ENCODE measurements at places on chromosomes 2 and 18. TPM values are rescaled to one million over a fixed set of nuclear protein-coding genes. Genes with fewer than 3 reads are reported as not detected.

GRCh38 chr18:3578621-3579020 is 128.6 kb downstream of the TGIF1 start:
- no peak overlapping the region for H3K4me3 ChIP-seq
- H3K27me3 ChIP-seq, result no peaks in the 10 kb centered on the region
- H3K36me3 ChIP-seq, result no peaks in the 10 kb centered on the region
- H3K4me1 ChIP-seq, result no peaks in the 10 kb centered on the region
- H3K27ac ChIP-seq, result no peak overlapping the region

- DNase-seq, result no peak
- no peak overlapping the region for H3K4me3 ChIP-seq
- H3K36me3 ChIP-seq, result no peaks in the 10 kb centered on the region
- peaks cover 4% of the 10 kb centered on the region for H3K27me3 ChIP-seq
- no peaks in the 10 kb centered on the region for H3K4me1 ChIP-seq
- H3K27ac ChIP-seq, result no peak overlapping the region
Observed at GRCh38 chr18:57205641-57206040, 58.8 kb downstream of the BOD1L2 start.

DNA sequence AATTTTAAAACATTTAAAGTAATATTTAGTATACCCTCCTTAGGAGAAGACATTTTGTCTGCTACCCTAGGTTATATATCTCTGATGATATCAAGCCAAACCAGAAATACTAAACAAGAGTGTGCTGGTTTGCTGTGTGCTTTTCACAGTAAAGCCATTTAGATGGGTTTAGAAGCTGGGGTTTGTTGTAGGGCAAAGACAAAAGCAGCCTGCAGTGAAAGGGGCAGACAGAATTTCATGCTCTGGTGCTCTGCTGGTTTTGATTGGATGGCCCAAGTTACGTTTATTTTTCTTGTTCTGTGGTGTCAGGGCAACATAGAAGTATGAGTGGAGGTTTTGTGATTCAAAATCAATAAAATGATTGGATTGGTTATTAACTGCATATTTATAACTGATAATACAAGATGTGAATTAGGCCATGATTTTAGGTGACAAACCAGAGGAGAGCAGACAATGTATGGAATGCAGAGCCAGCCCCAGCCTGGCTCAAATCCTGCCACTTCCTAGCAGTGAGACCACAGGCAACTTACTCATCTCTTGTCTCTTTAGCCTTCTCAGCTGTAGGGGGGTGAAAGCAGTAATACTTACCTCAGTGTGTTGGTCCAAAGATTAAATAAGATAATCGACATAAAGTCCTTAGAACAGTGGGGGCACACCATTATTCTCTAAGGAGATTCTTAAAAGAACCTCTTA is 30.9 kb upstream of the IER3IP1 start:
- no peaks in the 10 kb centered on the region for H3K36me3 ChIP-seq
- H3K4me3 ChIP-seq, result no peak overlapping the region
- DNase-seq, result no peak
- H3K27ac ChIP-seq, result no peak overlapping the region
- no peaks in the 10 kb centered on the region for H3K27me3 ChIP-seq

DNA sequence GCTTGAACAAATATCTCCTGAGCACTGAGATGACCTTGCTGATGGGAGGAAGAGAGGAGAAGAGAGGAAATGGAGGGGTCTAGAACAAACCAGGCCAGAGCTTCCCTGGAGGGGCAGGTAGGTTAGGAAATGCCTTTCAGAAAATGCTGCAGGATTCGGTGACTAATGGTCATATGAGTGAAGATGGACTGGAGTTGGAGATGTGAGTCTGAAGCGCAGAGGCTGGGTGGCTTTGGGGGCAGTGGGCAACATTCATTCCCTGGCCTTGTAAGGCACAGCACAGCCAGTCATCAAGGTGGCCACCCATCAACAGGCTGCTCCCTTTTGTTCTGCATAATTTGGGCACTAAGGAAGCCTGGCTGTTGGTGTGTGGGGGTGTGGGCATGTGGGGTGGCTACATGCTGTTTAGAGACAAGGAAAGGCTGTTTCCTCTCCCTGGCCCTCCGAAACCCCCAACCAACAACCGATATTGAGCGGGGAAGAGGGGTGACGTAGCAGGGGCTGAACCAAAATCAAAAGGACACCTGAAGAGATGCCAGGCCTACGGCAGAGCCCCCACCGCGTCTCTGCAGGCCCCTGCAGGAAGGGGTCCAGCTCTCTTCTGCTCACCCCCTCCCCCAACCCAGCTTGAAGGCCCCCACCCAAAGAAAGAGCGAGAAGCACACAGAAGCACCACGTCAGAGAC is 1.5 kb downstream of the SLC30A3 start:
- H3K36me3 ChIP-seq, result no peaks in the 10 kb centered on the region
- H3K27me3 ChIP-seq, result peaks cover 44% of the 10 kb centered on the region
- peaks cover 19% of the 10 kb centered on the region for H3K4me1 ChIP-seq

GRCh38 chr2:106961328-106961727 is 75.4 kb upstream of the ST6GAL2 start:
- H3K4me3 ChIP-seq, result no peak overlapping the region
- H3K36me3 ChIP-seq, result no peaks in the 10 kb centered on the region
- DNase-seq, result no peak
- H3K4me1 ChIP-seq, result no peaks in the 10 kb centered on the region

- H3K4me1 ChIP-seq, result peaks cover 30% of the 10 kb centered on the region
- no peaks in the 10 kb centered on the region for H3K36me3 ChIP-seq
- H3K27ac ChIP-seq, result no peak overlapping the region
- no peak overlapping the region for H3K4me3 ChIP-seq
- H3K27me3 ChIP-seq, result peaks cover 48% of the 10 kb centered on the region
Observed at GRCh38 chr2:60556175-60556574, 2.7 kb upstream of the BCL11A start.

- no peak overlapping the region for H3K4me3 ChIP-seq
- no peak for DNase-seq
- peaks cover 22% of the 10 kb centered on the region for H3K4me1 ChIP-seq
- H3K36me3 ChIP-seq, result no peaks in the 10 kb centered on the region
- no peaks in the 10 kb centered on the region for H3K27me3 ChIP-seq
- no peak overlapping the region for H3K27ac ChIP-seq
Observed at GRCh38 chr2:30218814-30219213, 12.5 kb upstream of the LBH start.

DNA sequence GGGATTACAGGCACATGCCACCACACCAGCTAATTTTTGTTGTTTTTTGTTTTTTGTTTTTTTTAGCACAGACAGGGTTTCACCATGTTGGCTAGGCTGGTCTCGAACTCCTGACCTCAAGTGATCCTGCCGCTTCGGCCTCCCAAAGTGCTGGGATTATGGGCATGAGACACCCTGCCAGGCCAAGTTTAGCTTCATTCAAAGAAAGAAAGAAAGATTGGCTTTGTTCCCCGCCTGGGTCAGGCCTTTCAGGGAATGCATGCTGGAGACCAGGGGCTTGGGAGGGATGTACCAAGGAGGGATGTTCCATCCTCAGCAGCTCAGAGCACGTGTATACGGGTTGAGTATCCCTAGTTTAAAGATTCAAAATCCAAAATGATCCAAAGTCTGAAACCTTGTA is 283.0 kb downstream of the ALPK2 start:
- H3K36me3 ChIP-seq, result no peaks in the 10 kb centered on the region
- DNase-seq, result no peak
- no peak overlapping the region for H3K4me3 ChIP-seq
- H3K4me1 ChIP-seq, result no peaks in the 10 kb centered on the region
- no peaks in the 10 kb centered on the region for H3K27me3 ChIP-seq
- H3K27ac ChIP-seq, result no peak overlapping the region

DNA sequence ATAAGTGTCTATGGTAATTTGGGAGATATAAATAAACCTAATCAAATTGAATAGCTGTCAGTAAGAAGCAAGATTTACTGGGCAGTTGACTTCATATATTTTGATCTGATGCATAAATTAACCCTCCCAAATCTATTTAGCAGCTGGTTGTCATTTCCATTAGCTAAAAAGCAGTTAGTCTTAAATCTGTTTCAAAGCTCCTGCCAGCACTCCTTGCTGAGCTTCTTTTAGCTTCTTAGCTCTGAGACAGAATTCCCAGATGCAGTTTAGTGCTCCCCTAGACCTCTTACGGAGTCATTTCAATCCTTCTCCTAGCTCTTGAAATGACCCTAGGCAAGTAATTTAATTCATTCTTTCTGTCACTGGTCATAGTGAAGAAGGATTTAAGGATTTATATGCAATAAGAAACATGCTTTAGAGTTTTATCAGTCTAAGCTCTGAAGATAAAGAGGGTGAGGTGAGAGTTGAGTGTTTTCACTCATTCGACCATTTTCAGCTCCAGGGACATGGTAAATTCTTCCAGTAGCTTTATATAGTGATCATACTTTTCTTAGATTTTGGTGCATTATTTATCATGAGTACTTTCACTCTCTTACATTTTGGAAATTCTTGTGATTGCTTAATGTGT is 98.9 kb downstream of the PHLPP1 start:
- no peaks in the 10 kb centered on the region for H3K27me3 ChIP-seq
- no peak overlapping the region for H3K4me3 ChIP-seq
- no peaks in the 10 kb centered on the region for H3K4me1 ChIP-seq

DNA sequence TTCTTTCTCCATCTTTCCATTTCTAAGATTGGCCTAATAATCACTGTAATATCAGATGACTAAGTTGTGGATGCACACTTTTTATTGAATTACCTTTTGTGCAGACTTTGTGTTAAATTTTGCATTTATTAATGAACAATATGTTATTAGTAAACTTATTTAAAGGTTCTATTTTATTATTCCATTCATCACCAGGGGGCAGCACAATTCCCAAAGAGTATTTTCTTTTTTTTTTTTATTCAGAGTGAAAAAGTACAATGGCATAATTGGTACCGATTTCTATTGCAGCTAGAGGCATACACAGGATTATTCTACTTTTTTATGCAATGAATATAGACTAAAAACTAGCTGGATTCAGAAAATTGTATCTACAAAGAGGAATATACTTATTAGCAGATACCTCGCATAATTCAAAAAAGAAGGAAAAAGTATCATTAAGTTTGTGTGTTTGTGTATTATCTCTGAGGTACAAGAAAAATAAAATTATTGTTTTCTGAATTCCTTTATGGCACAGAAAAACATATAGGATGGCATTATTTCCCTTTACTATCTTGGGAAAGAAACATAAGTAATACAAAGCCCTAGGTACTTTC is 390.6 kb downstream of the ERBB4 start:
- no peaks in the 10 kb centered on the region for H3K36me3 ChIP-seq
- no peak overlapping the region for H3K4me3 ChIP-seq
- no peaks in the 10 kb centered on the region for H3K4me1 ChIP-seq
- H3K27me3 ChIP-seq, result no peaks in the 10 kb centered on the region
- H3K27ac ChIP-seq, result no peak overlapping the region

DNA sequence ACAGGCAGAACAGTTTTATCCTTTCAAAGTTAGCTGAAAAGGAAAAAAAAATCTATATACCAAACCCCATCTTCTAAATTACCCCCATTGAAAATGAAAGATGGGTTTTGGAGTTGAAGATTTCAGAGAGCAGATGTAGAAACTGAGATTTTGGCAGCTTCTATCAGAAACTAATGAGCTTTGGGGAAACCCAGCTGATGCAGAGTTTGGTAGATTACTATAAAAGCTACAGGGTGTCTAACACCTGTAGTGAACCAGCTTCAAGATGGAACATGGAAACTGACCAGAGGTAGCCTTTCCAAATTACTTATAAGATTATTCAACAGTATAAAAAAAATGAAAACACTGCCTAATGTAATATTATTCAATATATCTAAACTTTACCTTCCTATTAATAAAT is 583.1 kb downstream of the XIRP2 start:
- H3K36me3 ChIP-seq, result no peaks in the 10 kb centered on the region
- H3K27ac ChIP-seq, result no peak overlapping the region
- H3K27me3 ChIP-seq, result no peaks in the 10 kb centered on the region
- DNase-seq, result no peak

- no peak overlapping the region for H3K27ac ChIP-seq
- no peaks in the 10 kb centered on the region for H3K4me1 ChIP-seq
- DNase-seq, result no peak
- no peaks in the 10 kb centered on the region for H3K36me3 ChIP-seq
Observed at GRCh38 chr2:67917332-67918054, 145.3 kb downstream of the C1D start.

DNA sequence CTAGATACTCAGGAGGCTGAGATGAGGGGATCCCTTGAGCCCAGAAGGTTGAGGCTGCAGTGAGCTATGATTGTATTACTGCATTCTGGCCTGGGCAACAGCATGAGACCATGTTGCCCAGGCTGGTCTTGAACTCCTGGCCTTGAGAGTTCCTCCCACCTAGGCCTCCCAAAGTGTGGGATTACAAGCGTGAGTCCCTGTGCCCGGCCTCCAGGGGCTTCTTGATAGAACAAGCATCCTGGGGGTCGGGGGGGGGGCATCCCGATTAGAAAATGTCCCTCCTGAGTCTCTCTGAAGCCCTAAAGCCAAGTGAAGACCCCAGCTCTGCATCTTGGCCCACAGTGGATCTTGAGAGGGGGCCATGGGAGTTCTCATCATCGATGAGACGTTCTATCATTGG is 22.3 kb upstream of the EFHD1 start:
- H3K4me3 ChIP-seq, result no peak overlapping the region
- H3K27ac ChIP-seq, result no peak overlapping the region
- H3K36me3 ChIP-seq, result no peaks in the 10 kb centered on the region
- DNase-seq, result no peak

DNA sequence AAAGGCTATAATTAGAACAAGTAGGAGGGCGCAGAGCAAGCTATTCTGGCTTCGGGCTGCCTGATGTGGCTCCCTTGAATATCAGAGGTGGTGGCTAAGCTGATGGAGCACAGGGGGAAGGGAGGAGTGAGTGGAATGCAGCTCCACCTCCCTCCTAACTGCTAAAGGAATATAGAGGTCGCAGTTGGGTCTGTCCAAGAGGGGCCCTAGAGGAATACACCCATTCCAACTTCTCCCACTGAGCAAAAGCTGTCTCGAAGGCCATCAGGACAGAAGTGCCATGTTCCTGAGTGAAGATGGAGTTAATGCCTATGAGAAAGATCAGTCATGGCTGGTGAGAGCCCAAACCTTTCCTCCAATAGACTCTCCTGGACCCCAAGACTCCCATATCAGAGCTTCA is 32.8 kb upstream of the MARCO start:
- no peak overlapping the region for H3K27ac ChIP-seq
- no peaks in the 10 kb centered on the region for H3K36me3 ChIP-seq
- no peaks in the 10 kb centered on the region for H3K27me3 ChIP-seq
- no peaks in the 10 kb centered on the region for H3K4me1 ChIP-seq

GRCh38 chr2:234374736-234375135 is 122.1 kb downstream of the ARL4C start:
- H3K27me3 ChIP-seq, result no peaks in the 10 kb centered on the region
- no peak overlapping the region for H3K27ac ChIP-seq
- H3K4me1 ChIP-seq, result peaks cover 51% of the 10 kb centered on the region
- H3K36me3 ChIP-seq, result no peaks in the 10 kb centered on the region
- no peak overlapping the region for H3K4me3 ChIP-seq

The FSIP2 gene
- not detected for total RNA-seq

The TMEM169 gene
- total RNA-seq, result 0.63 TPM

The MGAT4A gene
- total RNA-seq, result 65.2 TPM

The NAGK gene
- total RNA-seq, result 76.3 TPM

The SEMA4F gene
- total RNA-seq, result 8.5 TPM

The RNF103 gene
- 14.6 TPM for total RNA-seq

The SERPINB2 gene
- total RNA-seq, result 1.7 TPM

The TMEM198 gene
- total RNA-seq, result 6.0 TPM

The MARCHF7 gene
- total RNA-seq, result 84.7 TPM

The MLPH gene
- not detected for total RNA-seq

The NOL4 gene
- not detected for total RNA-seq

Measured in CD8-positive, alpha-beta memory T cell (primary cell).